ENCODE measurements at places on chromosomes 5 and 9. TPM values are rescaled to one million over a fixed set of nuclear protein-coding genes. Genes with fewer than 3 reads are reported as not detected.

PTPN3 gene
- 0.30 TPM for total RNA-seq

GDNF gene
- 1.2 TPM for total RNA-seq

HTR4 gene
- total RNA-seq: not detected

SHLD3 gene
- 5.0 TPM for total RNA-seq
